Left kidney (tissue), 8 donors: ENCODE measurements at places on chromosomes 2 and 18. TPM values are rescaled to one million over a fixed set of nuclear protein-coding genes. Genes with fewer than 3 reads are reported as not detected.

The ZNF804A gene
- polyA plus RNA-seq: 2.1 TPM

The ABCB11 gene
- 0.10 TPM for polyA plus RNA-seq

- no peak for DNase-seq
Observed at GRCh38 chr2:39781697-39782096, 2.6 kb upstream of the THUMPD2 start.

- no peak for DNase-seq
Observed at GRCh38 chr2:437756-438393, 150.0 kb upstream of the ALKAL2 start.

GRCh38 chr18:33277431-33277830, 163.1 kb downstream of the CCDC178 start:
- DNase-seq: no peak

- DNase-seq: peak; percentile 31
Observed at GRCh38 chr2:11348209-11348749, 3.8 kb upstream of the ROCK2 start.

The UGT1A8 gene
- polyA plus RNA-seq: not detected

The DSG2 gene
- 55.9 TPM for polyA plus RNA-seq

DNA sequence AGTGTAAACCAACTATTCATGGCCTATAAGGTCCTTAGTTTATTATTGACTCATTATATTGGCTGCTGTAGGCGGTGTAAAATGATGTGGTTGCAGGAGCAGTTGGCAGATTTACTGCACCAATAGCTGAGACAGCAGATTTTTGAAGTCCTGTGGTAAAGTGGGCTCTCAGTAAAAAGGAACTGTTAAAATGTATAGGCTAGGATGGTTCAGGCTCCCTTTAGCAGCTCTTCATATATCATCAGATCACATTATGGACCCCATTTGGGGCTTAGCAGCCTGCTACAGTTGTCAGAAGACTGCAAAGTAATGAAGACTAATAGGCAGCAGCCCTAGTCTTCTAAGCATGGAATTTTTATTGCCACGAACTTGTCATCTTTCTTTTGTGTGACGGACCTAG, 27.8 kb downstream of the MTX2 start:
- no peak for DNase-seq

- DNase-seq: no peak
Observed at GRCh38 chr2:14676371-14676770, 43.9 kb downstream of the LRATD1 start.

The TXNL4A gene
- 77.2 TPM for polyA plus RNA-seq

The CAPN13 gene
- 2.5 TPM for polyA plus RNA-seq

The RASGRP3 gene
- 19.6 TPM for polyA plus RNA-seq

The ATOH8 gene
- 10.3 TPM for polyA plus RNA-seq
